ENCODE measurements at places on chromosomes 2 and 18.

- DNase-seq, result no peak
Observed at GRCh38 chr18:24914685-24915084, 437.3 kb downstream of the ZNF521 start.

GRCh38 chr2:158656492-158657229 is 138.5 kb upstream of the DAPL1 start:
- DNase-seq, result no peak

DNA sequence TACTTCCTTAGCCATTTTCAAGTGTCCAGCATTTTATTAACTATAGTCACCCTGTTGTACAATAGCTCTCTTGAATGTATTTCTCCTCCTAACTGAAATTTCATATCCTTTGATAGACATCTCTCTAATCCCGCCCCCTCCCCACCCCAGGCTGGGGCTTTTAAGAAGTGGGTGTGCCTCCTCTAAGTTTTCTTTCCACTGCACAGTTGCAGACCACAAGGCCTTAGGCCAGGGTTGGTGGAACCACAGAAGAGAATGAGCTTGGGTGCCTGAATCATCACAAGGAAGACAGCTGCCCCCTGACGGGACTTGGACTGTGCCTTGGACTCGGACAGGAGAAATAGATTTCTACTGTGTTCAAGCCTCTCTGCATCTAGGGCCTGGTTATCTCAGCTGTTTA is 193.4 kb downstream of the HAUS1 start:
- DNase-seq, result no peak

- DNase-seq, result no peak
Observed at GRCh38 chr2:182345384-182345783, 81.5 kb downstream of the PDE1A start.

GRCh38 chr2:173053043-173053699 is 22.5 kb upstream of the MAP3K20 start:
- DNase-seq, result no peak

- DNase-seq, result no peak
Observed at GRCh38 chr2:234313558-234313957, 183.3 kb downstream of the ARL4C start.

DNA sequence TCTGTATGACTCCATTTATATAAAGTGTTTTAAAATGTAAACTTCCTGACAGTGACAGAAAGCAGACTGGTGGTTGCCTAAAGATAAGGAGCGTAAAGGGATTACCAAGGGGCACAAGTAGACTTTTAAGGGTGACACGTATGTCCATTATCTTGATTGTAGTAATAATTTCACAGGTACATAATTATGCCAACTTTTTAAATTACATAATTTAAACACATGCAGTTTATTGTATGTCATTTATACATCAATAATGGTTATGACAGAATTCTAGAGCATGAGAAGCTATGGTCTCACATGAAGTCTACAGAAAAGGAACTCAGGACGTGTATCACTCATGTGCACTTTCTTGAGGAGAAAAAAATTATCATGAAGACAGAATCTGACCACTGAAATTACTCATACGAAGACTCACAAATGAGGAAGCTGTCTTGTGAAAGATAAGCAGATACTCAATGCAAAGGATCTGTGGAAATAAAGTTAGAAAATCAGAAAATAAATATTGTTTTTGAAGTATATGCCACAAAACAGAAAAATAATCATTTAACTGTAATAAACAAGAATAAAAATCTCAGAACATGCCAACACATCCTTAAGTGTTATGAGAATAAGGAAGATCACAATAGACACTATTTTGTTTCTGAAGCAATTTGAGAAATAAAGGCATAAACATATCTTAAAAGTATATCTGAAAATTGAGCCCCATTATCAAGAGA is 84.4 kb downstream of the TMEM131 start:
- DNase-seq, result no peak

GRCh38 chr2:31944828-31945571 is 65.8 kb downstream of the MEMO1 start:
- no peak for DNase-seq

DNA sequence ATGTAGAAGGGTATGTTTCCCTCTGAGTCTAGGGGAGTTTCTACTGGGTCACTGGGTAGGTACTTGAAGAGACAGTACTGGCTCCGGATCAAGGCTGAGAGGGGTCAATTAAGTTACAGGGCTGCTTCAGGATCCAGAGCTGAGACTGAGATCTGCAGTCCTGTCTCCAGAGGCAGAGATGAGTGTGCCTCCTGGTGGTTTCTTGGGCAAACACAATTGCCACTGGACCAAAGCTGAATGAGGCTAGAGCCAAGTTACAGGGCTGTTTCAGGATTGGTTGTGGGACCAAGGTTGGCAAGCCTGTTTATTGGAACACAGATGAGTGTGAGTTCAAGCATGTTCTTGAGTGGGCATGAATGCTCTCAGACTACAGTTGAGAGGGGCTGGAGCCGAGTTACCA is 157.9 kb downstream of the ADCYAP1 start:
- no peak for DNase-seq

DNA sequence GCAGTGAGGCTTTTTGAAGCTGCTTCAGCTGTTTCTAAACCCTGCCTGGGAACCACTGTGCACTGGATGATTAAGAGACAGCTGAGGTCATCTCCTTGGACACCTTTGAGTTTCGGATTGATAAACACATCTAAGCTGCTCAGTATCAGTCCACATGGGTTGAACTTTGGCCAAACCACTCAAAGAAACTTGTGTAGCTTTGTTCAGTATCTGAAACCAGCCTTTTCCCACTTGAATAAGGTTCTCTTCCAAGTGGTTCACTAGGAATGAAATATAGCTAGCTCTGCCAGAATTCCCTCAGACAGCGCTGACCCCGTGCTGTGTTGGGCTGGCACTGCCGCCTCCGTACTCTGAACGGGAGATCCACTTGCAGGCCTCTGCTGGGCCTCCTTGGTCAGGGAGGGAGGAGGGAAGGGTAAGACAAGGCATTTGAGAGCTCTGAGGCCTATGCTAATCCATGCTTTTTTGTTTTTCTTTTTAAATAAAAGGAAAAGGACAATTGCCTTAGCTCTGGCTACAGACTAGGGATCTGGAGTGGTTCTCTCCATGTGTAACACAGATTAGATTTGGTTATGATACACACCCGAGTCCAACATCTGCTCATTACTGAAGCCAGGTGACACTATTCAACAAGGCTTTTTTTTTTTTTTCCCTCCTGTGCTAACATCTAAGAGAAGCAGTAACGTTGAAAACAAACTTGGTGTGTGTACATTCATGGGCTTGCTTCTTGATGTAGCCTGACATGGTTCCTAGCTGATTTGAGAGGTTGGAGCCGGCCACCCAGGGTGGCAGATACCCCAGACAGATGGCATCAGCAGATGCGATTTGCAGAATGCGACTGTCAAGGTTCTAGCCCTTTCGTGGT is 67.7 kb downstream of the NCK2 start:
- DNase-seq, result peak; percentile 80

DNA sequence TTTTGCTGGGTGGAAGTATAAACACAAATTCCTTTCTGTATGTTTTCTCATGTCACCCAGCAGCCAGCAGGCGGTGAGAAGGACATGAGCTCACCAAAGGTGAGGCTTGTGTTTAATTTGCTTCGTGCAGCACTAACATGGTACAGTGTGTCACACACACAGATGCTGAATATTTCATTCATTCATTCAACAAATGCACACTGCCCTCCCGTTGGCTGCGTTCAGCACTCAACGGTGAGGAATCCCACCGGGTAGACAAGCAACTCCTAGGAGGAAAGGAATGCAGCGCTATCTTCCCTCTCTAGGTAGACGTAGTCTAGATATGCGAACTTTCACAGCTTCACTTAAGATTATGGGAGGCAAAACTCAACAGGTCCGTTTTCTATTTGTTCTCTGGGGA is 85.1 kb downstream of the LONRF2 start:
- DNase-seq, result no peak

DNA sequence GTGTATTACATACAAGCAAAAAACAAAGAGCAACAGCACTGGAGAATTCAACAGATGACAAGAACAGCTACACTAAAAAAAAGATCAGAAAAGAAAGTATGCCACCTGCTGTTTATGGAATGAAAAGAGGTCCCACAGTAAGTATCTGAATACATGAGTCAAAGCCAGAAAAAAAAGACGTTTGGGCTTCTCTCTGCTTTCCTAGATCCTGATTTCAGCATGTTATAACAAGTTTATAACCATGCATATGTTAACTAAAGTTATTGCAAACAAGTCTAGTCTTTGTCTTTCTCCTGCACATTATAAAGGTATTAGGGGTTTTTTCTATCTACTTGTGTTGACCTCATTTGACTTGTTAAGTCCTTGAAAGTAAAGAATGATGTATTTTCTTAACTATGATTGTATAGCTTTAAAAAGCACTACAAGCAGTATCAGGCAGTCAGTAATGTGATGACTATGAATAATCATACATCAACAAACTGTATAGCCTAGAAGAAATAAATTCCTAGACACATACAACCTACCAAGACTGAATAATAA is 108.5 kb upstream of the COL5A2 start:
- DNase-seq, result no peak

GRCh38 chr2:201116959-201117734 is 1.2 kb downstream of the CFLAR start:
- peak; percentile 62 for DNase-seq

DNA sequence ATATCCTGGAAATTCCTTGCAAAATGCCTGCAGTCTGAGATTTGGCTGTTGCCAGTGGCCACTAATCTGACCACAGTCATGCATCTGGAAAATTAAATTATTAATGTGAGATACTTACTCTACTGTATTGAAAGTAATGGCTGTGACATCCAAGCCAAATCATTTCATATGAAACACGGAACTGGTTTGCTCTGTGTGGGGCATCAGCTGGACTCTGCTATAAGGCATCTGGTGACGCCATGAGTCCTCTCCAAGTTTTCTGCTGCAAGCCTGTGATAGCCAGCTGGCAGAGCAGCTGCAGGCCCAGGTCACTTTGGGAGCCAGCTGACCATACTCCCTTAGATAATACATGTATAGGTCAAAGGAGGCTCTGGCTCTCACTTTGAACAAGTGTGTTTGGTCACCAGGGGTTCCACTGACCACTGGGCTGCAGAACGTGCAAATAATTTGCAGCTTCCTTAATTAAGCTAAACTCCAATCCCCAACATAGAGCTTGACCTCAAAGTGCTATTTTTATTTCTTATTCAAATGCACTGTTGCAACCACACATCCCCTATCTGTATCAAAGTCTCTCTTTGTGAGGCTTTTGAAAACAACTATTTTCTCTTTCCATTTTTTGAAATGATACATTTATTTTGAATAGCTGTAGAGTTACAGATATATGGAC is 152.9 kb downstream of the NCKAP5 start:
- DNase-seq, result no peak

DNA sequence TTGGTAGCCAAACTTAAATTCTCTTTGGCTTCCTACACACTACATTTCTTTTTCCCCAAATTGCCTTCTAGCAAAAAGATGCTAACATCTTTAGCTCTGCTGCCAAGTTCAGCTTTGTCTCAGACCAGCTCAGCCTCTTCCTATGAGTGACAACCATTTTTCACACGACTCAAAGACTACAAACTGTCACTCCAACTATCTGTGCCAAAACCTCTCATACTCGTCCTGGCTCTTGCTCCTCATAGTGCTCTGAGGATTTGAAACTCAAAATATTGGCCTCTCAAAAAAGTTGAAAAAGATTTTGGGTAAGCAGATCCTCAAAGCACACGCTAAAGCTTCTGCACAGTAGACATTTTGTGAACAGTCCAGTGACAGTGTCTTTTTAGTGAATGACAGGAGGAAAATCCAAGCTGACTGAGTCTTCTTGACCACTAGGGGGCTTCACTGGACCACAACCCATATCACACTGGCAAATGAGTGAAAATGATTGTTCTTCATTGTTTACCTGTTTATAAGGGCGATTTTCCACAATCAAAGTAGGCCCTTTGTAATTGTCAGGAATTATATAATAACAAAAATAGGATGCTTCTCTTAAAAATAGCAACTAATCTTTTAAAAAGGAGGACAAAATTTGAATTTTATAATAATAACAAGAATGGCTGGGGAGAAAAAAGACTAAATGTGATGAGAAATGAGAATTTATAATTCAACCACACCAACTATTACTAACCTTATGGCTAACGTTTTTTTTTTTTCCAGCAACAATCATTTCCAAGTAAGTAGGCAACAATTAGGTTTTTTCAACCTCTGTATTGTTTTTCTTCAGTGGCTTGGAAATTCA is 85.5 kb upstream of the PGAP1 start:
- peak; percentile 19 for DNase-seq

DNA sequence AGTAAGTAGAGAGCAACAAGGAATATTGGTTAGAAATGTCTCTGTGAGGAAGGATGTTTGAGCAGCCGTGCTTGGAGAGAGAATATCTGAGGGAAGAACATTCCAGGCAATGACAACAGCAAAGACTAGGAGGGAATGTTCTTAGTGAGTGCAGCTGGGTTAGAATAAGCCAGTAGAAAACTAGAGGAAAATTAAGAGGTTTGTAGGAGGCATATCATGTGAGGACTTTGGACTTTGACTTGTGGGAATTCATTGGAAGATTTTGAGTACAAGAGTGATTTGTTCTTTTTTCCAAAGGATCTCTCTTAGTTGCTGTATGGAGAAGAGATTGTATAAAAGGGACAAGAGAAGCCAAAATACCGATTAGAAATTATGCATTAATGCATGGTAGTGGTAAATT is 47.2 kb downstream of the PPM1B start:
- no peak for DNase-seq

DNA sequence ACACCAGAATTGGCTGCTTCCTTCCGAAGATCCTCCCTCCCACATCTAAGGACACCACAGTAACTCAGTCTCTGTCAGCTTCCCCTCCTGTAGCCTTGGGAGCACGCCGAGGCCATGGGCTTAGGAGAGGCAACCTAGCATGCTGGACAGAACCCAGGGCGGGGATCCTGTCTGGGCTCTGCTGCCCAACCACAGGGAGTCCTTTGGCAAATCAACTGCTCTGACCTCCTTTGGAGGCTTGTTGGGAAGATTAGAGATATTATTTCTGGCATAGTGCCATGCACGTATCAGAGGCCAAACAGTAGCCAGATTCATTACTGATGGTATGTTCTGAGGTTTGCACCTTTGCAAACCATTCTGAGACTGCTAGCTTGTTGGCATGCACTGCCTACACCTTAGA is 262.7 kb upstream of the EPAS1 start:
- no peak for DNase-seq

DNA sequence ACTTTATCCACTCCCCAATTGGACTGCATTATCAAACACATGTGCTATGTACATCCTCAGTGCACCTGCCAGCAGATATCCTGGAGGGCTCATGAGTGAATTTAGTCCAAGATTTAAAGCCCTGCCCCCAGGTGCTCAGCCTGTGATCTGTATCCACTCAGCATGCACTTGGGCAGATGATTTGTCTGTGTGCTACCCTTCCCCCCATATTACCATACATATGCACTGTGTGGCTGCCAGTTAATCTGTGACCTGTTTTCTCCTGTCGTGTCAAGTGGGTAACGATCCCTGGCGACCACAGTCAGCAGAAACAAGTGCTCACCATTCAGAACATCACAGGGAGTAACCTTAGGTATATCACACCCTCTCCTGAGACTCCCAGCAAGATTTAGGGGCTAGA is 10.2 kb downstream of the NAGK start:
- no peak for DNase-seq

DNA sequence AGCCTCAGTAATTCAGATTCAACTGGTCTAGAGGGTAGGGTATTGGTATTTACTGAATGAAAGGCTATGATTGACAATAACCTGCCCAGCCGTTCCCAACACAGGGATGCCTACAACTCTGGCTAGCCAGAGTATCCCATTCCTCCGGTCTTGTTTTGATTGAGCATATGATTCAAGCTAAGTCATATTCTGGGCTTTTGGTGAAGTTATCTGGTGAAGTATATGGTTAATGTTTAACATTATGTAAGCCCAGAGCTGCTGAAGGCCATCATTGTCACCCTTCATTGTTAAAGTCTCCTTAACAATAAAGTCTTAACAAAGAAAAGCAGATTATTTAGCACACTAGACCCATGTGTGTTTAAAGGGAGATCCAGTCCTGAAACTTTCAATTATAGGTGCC is 152.6 kb downstream of the EXOC6B start:
- DNase-seq, result no peak
